Endothelial cell of coronary artery (primary cell): ENCODE measurements at places on chromosomes 4 and X. TPM values are rescaled to one million over a fixed set of nuclear protein-coding genes. Genes with fewer than 3 reads are reported as not detected.

BTK gene
- 0.09 TPM in 1 of 2 replicates, not detected in the other for total RNA-seq

CLDN22 gene
- not detected in 2 replicates for total RNA-seq

CXXC4 gene
- under 0.01 TPM in 1 of 2 replicates, not detected in the other for total RNA-seq

GPRASP1 gene
- 0.99 and 2.2 TPM in 2 replicates for total RNA-seq

CXCL11 gene
- total RNA-seq, result 0.66 and 0.99 TPM in 2 replicates

TRAM1L1 gene
- 0.09 and 0.36 TPM in 2 replicates for total RNA-seq

CLDN24 gene
- total RNA-seq, result not detected in 2 replicates

NRK gene
- 0.18 and 0.28 TPM in 2 replicates for total RNA-seq

WDR17 gene
- total RNA-seq, result under 0.01 and 0.09 TPM in 2 replicates

GPR101 gene
- total RNA-seq, result not detected in 2 replicates

TENM3 gene
- total RNA-seq, result 20.0 and 22.7 TPM in 2 replicates

C4orf54 gene
- total RNA-seq, result not detected in 2 replicates

BGN gene
- 16.6 and 71.1 TPM in 2 replicates for total RNA-seq

CCKAR gene
- total RNA-seq, result not detected in 2 replicates

CPZ gene
- total RNA-seq, result 1.2 TPM in 1 of 2 replicates, not detected in the other

SYNPO2 gene
- 0.09 and 0.85 TPM in 2 replicates for total RNA-seq

TSPYL2 gene
- total RNA-seq, result 7.6 and 14.8 TPM in 2 replicates

ARMCX2 gene
- 55.2 and 80.1 TPM in 2 replicates for total RNA-seq

GAGE12F gene
- not detected in 2 replicates for total RNA-seq

MAGEA4 gene
- not detected in 2 replicates for total RNA-seq

GLUD2 gene
- 0.99 and 1.2 TPM in 2 replicates for total RNA-seq

EPHA5 gene
- total RNA-seq, result under 0.01 and 0.09 TPM in 2 replicates

HMX1 gene
- not detected in 2 replicates for total RNA-seq

OPN1LW gene
- not detected in 2 replicates for total RNA-seq

TAF9B gene
- total RNA-seq, result 9.7 and 13.9 TPM in 2 replicates

ARHGAP36 gene
- 0.09 TPM in 1 of 2 replicates, not detected in the other for total RNA-seq

SORBS2 gene
- total RNA-seq, result 27.5 and 48.8 TPM in 2 replicates

HSFX3 gene
- total RNA-seq, result not detected in 2 replicates

GCNA gene
- 0.99 and 2.7 TPM in 2 replicates for total RNA-seq

NIPAL1 gene
- total RNA-seq, result 1.0 and 1.4 TPM in 2 replicates

TNMD gene
- not detected in 2 replicates for total RNA-seq

RPL10 gene
- total RNA-seq, result 2,577 and 3,067 TPM in 2 replicates

DOK7 gene
- total RNA-seq, result not detected in 2 replicates

CT45A2 gene
- total RNA-seq, result not detected in 2 replicates

DRD5 gene
- total RNA-seq, result not detected in 2 replicates

DCK gene
- 10.8 and 11.6 TPM in 2 replicates for total RNA-seq

POLN gene
- total RNA-seq, result 3.1 and 5.9 TPM in 2 replicates

CLTRN gene
- total RNA-seq, result 0.09 TPM in 1 of 2 replicates, not detected in the other

LNX1 gene
- 1.0 and 1.8 TPM in 2 replicates for total RNA-seq

GAGE12H gene
- not detected in 2 replicates for total RNA-seq

EVC gene
- total RNA-seq, result 11.6 and 33.7 TPM in 2 replicates

MAGEE2 gene
- total RNA-seq, result not detected in 2 replicates

QRFPR gene
- total RNA-seq, result not detected in 2 replicates

USP38 gene
- total RNA-seq, result 16.0 and 19.1 TPM in 2 replicates

ASB12 gene
- total RNA-seq, result 0.09 TPM in 1 of 2 replicates, not detected in the other

CC2D2A gene
- total RNA-seq, result 7.2 and 11.2 TPM in 2 replicates

TGIF2LX gene
- not detected in 2 replicates for total RNA-seq

AKAP14 gene
- not detected in 2 replicates for total RNA-seq

BMP3 gene
- under 0.01 TPM in 1 of 2 replicates, not detected in the other for total RNA-seq

RRAGB gene
- total RNA-seq, result 15.8 and 25.8 TPM in 2 replicates
